ENCODE measurements at places on chromosomes 11 and 22. TPM values are rescaled to one million over a fixed set of nuclear protein-coding genes. Genes with fewer than 3 reads are reported as not detected.

- DNase-seq: peak; percentile 77
Observed at GRCh38 chr22:42365111-42365865, 66.9 kb downstream of the NFAM1 start.

DNA sequence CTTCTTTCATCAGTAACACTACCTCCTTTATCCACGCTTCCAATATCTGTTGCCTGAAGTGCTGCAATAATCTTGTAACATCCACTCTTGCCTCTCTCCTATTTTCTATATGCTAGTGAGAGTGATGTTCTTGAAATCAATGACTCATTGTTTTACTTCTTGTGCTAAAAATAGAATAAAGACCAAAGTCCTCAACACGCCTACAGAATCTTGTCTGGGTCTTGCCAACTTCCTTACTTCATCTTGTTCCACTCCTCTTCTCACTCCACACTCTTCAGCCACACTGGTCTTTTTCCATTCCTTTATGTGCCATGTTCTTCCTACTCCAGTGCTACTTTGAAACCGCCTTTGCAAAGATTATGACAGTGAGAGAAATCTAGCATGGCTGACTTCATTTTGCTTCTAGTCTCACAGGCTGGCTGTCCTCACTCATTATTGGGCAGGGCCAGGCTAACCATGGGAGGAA is 136.4 kb downstream of the CCDC81 start:
- DNase-seq: no peak

DNA sequence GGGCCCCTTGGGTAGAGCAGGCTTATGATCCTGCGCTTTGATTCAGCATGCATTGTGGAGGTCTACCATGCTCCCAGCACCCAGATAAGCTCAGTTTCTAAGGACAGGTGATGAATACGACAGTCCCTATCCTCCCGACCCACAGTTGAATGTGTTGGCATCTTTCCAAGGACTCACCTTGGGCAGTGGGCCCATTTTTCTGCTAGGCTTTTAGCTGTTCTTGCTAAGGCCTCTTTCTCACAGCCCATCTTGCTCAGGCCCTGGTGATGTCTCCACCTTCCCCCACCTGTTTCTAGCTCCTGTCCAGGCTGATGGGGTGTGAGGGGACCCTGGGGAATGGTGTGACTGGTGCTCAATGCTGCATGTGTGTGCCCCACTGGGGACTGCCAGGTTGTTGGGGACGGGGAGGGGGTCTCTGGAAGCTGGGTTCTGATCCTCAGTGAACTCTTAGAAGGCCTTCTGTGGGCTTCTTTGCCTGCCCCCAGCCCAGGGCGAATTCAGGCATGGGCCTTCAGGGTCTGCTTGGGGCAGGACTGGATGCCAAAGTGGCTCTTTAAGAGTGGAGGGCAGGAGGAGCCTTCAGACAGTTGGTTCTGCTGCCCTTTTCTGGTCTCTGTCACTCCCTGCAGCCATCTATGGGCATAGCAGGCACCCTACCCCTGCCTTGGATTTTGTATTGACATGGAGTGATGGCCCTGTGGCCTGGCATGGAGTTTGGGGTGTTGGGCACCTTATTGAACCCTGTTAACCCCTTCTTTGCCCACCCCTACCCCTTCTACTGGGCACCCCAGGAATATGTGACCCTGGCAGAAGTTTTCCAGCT is 33.1 kb downstream of the PHLDB1 start:
- DNase-seq: peak; percentile 41

- DNase-seq: no peak
Observed at GRCh38 chr22:40258017-40258416, 80.3 kb downstream of the TNRC6B start.

- DNase-seq: no peak
Observed at GRCh38 chr11:86209806-86210657, 34.5 kb upstream of the EED start.

DNA sequence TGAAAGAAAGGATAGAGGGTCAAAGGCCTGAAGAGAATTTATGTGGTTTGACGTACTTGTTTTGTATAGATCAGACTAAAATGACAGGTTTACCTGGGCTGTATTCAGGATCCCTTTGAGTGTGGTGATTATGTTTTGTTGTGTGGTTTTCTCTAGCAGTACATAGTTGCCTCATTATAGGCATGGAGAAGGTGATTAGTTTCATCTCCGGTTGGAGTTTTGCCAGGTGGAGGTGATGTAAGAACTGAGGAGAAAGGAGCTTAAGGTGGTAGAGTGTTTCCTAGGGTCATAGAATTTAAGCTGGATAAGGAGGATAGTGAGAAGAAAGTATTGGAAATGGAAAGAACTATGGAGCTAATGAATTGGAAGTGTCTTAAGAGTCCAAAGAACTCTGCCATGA is 229.0 kb downstream of the TMEM135 start:
- no peak for DNase-seq

KCNK4 gene
- total RNA-seq: not detected

DNA sequence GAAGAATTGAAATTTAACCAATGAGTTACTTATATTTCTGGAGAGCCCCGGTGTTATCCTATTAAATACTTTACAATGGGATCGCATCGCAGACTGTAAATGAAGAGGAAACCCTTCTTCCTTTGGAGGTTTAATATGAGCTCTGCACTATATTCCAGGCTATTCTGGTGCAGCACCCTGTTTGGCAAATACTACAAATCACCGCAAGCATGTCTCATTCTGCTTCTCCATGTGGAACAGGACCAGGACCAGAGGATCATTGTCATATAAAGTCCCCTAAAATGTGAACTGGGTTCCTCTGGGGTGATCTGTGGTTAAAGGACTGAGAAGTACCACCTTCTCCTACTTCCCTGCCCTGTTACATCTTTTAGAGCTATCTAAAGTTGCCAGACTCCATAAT is 703.7 kb downstream of the DLG2 start:
- no peak for DNase-seq

DNA sequence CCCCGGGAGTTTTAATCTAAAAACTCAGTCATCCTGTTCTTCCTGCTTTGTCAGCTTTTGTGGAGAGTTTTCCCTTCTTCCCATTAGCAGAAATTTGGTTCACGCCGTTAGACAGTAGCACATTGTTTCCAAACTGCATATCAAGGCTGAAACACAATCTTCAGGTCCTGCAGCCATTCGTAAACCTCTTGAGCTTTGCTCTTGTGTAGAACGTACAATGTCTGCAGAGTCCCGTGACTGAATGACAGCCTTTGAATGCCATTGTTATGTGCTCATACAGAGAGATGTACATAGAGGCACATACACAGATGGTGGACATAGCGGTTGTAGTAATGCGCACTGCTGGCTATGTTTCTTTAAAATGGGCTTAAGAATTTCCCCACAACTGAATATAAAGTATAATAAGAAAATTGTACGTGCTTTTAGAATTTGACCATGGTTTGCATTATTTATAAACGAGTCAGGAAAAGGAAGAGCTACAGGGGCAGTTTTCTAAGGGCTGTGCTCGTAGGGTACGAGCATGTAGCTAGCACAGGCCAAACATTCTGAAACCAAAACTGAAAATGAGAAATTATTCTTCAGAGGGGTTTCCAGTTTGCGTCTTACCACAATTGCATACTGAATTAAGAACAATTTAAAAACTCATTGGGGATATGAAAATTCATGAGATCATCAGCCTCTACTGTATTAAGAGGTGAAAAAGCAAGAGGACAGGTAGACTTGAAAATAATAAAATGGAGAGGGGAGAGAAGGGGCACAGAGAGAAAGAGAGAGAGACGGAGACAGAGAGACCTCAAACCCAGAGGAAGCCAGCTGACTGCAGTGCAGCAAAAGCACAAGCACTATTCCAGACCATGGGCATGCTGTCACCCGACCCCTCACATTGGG is 310.1 kb downstream of the CADM1 start:
- no peak for DNase-seq

ART1 gene
- total RNA-seq: not detected

CHRM1 gene
- not detected for total RNA-seq
